ENCODE measurements at places on chromosomes 13 and 19. TPM values are rescaled to one million over a fixed set of nuclear protein-coding genes. Genes with fewer than 3 reads are reported as not detected.

The NRTN gene
- not detected for total RNA-seq

The CSNK1A1L gene
- total RNA-seq, result not detected

The MRPL54 gene
- 38.0 TPM for total RNA-seq

GRCh38 chr19:47658431-47659348 lies 49.8 kb downstream of the BICRA start:
- DNase-seq, result no peak

DNA sequence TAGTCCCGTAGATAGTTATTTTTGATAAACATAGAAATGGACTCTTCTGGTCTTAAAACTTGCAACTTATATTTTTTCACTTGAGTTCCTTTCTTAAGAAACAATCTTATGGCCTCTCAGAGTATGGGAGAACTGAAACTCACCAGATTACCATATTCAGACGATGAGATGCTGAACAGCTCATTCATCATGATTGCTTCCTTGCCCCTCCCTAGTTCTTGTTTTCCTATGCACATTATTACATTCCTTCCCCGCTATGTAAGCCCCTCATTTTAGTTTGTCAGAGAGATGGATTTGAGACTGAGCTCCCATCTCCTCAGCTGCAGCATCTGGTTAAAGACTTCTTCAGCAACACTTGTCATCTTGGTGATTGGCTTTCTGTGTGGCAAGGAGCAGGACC lies 158.5 kb downstream of the SLITRK6 start:
- no peak for DNase-seq

DNA sequence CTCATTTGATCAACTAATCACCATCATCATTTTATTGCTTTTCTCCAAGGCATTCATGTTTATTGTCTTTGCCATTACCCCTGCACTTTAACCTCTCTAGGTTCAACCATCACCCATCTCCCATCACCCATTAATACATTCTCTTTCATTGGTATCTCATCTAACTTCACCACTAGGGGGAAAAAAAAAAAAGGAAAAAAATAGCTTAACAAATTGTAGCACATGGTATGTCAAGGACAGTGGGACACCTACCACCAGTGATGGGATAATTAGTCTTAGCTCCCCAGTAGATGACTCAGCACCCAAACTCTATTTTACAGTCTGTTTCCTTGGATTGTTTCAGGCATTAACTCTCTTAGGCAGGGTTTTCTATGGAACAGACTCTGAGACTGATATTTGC lies 1770.2 kb upstream of the MIR17HG start:
- DNase-seq, result no peak

DNA sequence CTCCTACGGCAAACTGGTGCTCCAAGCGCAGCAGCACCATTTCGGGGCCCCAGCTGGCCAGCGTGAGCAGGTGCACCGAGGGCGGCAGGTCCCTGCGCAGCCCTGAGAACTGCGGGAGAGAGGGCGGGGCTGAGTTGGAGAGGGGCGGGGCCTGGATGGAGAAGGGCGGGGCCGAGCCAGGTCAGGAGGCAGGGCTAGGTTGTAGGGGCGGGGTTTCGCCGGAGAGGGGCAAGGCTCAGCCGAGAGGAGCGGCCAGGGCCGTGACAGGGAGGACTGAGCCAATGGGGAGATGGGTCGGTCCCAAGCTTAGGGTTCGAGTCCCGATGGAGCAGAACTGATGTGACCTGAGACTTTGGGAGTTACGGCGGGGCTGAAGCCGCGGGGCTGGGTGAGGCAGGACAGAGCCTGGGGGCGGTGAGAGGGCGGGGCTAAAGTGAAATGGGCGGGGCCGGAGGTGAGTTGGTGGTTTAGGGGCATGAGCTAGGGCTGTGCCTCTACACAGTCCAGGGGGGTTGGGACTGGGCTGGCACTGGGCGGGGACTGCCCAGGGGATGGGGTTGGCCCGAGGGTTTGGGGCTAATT lies 19.0 kb downstream of the MAN2B1 start:
- DNase-seq, result no peak

DNA sequence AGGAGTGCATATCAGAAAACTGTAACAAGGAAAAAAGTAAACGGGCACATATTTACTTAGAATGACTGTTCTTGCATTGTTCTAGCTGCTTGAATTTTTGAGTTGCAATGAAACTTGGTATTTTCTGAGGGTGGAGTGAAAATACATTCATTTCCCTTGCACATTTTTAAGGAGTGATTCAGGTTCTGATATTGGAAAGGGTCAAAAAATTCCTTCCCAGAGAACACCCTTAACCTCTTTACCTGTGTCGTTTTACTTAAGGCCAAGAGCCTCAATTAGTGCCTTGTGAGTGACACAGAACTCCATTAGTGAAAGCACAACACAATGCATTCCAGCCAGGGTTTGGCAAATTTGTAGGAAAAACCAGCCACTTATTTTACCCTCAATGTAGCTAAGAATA lies 2.3 kb downstream of the ITGBL1 start:
- DNase-seq, result peak; percentile 39

GRCh38 chr19:33754361-33754760 lies 42.3 kb upstream of the KCTD15 start:
- DNase-seq, result no peak

DNA sequence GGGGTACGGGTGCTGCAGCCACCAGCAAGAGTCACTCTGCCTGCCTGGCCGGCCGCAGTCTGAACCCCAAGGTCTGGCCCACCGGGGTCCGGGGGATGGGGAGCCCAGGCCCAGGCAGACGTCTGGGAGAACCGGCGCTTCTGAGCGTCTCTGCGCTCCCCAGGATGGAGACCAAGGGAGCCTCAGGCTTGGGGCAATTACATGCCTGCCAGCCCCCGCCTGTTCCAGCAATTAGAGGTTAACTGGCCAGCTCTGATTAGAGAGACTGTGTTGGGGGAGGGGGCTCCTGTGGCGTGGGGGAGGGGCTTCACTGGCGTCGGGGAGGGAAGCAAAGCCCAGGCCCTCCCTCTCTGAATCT lies 11.9 kb downstream of the MEIS3 start:
- DNase-seq, result no peak

- no peak for DNase-seq
Observed at GRCh38 chr13:30496147-30496546, 30.4 kb upstream of the HMGB1 start.

- peak; percentile 46 for DNase-seq
Observed at GRCh38 chr19:12745166-12745897, 6.3 kb upstream of the BEST2 start.

DNA sequence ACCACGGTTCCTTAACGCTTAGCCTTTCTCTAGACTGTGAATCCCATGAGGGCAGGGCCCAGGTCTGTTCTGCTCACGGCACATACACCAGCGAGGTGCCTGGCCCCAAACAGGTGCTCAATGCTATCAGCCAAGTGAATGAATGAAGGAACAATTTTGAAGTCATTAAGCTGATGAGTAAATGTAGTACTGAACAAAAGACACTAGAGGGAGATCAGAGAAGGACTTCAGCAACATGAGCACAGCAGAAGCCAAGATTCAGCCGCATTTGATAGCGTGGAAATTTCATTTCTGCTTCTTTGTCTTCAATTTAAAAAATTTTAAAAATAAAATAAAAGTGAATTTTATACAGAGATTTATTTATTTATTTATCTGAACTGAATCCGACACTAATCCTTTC lies 20.1 kb upstream of the MYO16 start:
- DNase-seq, result no peak

Data from LHCN-M2 (cell line).